Keratinocyte (primary cell): ENCODE measurements at places on chromosomes 4 and X.

DNA sequence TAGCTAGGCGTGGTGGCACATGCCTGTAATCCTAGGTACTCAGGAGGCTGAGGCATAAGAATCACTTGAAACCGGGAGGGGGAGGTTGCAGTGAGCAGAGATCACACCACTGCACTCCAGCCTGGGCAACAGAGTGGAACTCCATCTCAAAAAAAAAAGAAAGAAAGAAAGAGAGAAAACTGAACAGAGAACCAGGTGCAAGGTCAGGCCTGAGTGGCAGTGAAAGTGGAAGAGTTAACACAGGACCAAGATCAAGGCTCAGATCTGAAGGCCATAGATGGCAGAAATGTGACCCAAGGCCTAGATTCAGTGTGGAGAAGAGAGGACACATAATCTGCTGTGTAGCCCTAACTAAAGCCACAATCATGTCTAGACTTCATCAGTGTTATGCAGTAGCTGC is 4.9 kb upstream of the ZNF630 start:
- no peak for DNase-seq

- no peak for DNase-seq
Measured at GRCh38 chrX:146355440-146355839, 454.1 kb upstream of the CXorf51B start.

- no peak for DNase-seq
Measured at GRCh38 chrX:51456246-51456645, 40.1 kb downstream of the NUDT11 start.

GRCh38 chr4:159347813-159348212 is 244.9 kb downstream of the RAPGEF2 start:
- no peak for DNase-seq
